ENCODE measurements at places on chromosomes 3 and 15.
A peak's percentile ranks its signal among the peaks of the same experiment; 100 is the strongest.

DNA sequence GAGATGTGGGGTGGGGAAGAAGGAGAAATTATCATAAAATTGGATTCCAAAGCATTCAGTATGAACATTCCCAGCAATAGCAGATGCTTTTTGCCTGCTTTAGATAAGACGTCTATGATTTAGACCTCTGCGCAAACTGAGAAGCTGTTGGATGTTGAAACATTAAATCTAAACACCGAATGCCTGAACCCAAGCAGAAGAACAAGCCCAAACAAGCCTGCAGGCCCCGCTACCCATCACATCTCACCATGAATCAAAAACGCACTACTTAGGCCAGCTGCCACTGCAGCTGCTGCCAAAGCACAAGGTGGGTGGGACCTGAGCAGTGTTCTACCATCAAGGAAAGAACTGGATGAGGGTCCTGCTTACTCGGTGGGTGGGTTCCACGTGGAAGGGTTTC lies 24.4 kb upstream of the THBS1 start:
- no peak for DNase-seq

- DNase-seq = no peak
These were observed 190.0 kb downstream of the PLCH1 start for GRCh38 chr3:155554777-155555451.

- DNase-seq = no peak
These were observed 988.7 kb downstream of the NTRK3 start for GRCh38 chr15:87267798-87268197.

DNA sequence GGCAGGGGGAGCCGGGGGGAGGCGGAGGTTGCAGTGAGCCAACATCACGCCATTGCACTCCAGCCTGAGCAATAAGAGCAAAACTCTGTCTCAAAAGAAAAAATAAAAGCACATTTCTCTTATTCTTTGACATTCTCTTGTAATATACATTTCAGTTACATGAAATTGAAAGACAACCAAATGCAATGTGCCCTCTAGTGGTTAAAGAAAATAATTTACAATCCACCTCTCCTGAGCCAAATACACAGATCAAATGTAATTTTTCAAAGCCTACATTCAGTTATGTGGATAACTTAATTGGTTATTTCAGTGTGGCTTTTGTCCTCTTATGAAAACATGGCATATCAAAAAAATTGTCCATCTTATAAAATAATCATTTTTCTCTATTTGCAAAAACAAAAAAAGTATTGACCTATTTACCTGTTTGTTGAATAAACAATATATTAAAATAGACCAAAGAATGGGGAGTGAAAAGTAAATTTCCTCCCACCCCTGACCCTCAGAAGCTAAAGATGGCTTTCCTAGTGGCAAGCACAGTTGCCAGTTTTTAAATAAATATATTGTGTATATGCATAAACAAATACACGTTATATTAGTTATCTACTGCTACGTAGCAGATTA lies 14.2 kb upstream of the U2SURP start:
- peak; percentile 81 for DNase-seq
